MM.1S (cell line): ENCODE measurements at places on chromosomes 2 and 18.

GRCh38 chr2:219180961-219181360 is 2.9 kb downstream of the RETREG2 start:
- no peaks in the 10 kb centered on the region for H3K27me3 ChIP-seq
- no peak overlapping the region for H3K4me3 ChIP-seq
- H3K4me1 ChIP-seq, result peaks cover 7% of the 10 kb centered on the region; the same call in 1 of the 2 replicates
- peaks cover 4% of the 10 kb centered on the region; the same call in 1 of the 2 replicates for H3K36me3 ChIP-seq
- no peak overlapping the region for H3K27ac ChIP-seq

- H3K4me1 ChIP-seq, result no peaks in the 10 kb centered on the region
- H3K36me3 ChIP-seq, result no peaks in the 10 kb centered on the region
Observed at GRCh38 chr18:36073676-36074075, 6.3 kb upstream of the RPRD1A start.

DNA sequence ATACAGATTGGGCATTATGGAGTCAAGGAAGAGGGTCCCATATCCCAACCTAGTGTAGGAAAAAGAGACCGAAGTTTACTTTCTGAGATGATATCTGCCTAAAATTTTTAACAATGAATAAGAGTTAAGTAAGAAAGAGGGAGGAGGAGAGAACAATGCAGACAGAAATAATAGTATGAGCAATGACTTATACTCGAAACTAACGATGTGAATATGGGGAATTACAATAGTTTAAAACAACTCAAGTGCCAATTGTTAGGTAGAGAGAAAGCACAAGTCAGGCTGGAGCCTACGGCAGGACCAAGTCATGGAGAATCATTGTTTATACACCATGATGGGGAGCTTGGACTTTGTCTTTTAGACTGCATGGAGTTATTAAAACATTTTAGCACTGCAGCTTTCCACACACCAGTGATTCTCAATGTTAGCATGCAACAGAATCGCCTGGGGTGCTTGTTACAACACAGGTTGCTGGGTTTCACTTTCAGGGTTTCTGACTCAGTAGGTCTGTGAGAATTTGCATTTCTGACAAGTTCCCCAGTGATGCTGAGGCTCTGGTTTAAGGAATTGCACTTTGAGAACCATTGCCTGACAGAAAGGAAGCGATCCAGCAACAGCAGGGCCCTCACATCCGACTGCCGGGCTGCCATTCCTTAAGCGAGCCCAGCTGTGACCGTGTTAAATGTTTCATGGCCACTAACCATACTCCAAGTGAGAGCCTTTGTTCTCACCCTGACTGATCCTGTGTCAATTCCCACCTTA is 511.2 kb downstream of the DCDC2C start:
- H3K36me3 ChIP-seq, result no peaks in the 10 kb centered on the region
- H3K4me3 ChIP-seq, result no peak overlapping the region
- no peaks in the 10 kb centered on the region for H3K27me3 ChIP-seq
- no peaks in the 10 kb centered on the region for H3K4me1 ChIP-seq

DNA sequence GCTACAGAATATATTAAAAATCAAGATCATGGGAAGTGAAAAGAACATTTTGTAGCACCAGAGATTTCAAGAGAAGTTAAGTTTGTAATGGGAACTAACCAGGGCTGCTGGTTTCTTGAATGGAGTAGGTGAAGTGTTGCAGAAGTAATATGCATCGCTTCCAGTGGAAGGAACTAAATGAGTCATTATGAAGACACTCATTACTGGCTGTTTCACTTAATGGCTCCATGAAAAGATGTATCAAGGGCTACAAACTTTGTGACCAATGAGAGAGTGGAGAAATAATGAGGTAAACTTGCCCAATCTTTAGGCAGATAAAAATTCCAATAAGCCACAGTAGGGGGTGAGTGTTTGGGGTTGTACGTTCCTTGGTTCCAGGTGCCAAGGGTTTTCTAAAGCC is 380.4 kb upstream of the POU3F3 start:
- no peaks in the 10 kb centered on the region for H3K4me1 ChIP-seq
- DNase-seq, result no peak
- H3K27me3 ChIP-seq, result no peaks in the 10 kb centered on the region
- no peaks in the 10 kb centered on the region for H3K36me3 ChIP-seq

DNA sequence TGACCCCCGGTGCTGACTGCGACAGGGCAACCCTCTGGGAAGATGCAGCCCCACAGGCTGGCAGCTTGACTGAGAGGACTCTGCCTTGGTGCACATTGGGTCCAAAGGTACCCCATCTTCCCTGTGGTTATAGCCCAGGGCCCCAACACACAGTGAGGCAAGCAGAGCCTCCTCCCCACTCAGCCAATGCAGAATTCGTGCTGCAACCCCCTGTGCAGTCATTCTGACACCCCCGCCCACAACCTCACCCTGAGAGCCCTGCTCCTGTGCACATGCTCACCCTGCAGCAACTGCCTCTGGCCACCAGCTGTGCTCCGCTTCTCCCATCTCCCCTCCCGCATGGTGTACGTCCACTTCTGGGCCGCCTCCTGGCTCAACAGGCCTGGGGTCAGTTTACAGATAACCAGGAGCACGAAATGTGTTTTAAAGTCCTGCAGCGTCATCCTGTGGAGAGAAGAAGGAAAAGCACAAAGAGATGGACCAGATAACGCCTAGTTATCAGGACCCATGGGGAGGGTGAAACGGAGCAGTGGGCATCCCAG is 24.4 kb downstream of the CAPN14 start:
- no peaks in the 10 kb centered on the region for H3K4me1 ChIP-seq
- no peaks in the 10 kb centered on the region for H3K27me3 ChIP-seq
- no peak for DNase-seq
- H3K27ac ChIP-seq, result no peak overlapping the region
- no peak overlapping the region for H3K4me3 ChIP-seq

- no peak overlapping the region for H3K27ac ChIP-seq
- H3K27me3 ChIP-seq, result no peaks in the 10 kb centered on the region
- H3K36me3 ChIP-seq, result no peaks in the 10 kb centered on the region
- H3K4me3 ChIP-seq, result no peak overlapping the region
Observed at GRCh38 chr2:46351098-46351749, 54.0 kb downstream of the EPAS1 start.

GRCh38 chr2:204354442-204354856 is 190.8 kb upstream of the PARD3B start:
- no peak overlapping the region for H3K4me3 ChIP-seq
- no peak overlapping the region for H3K27ac ChIP-seq

GRCh38 chr2:205730191-205730590 is 47.9 kb downstream of the NRP2 start:
- H3K4me1 ChIP-seq, result no peaks in the 10 kb centered on the region
- no peak overlapping the region for H3K4me3 ChIP-seq
- no peaks in the 10 kb centered on the region for H3K27me3 ChIP-seq
- H3K36me3 ChIP-seq, result no peaks in the 10 kb centered on the region

GRCh38 chr2:197628043-197628500 is 47.3 kb downstream of the RFTN2 start:
- no peaks in the 10 kb centered on the region for H3K4me1 ChIP-seq
- H3K4me3 ChIP-seq, result no peak overlapping the region
- H3K36me3 ChIP-seq, result no peaks in the 10 kb centered on the region

DNA sequence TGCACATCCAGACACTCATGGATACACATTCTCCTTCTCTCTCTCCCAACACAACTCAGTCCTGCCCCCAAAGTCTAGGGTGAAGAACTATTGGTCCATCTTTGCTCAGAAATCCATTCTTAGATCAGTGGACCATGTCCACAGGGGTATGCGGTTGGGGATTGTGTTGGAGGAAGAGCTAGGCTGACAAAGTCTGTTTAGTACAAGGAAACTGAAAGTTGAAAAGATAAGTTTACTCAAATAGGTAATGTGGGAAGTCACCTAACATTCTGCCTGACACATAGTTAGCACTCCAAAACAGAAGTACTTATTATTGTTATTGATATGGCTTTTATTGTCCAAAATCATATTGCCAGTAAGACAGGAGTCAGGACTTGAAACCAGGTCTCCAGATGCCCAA is 55.9 kb downstream of the ALK start:
- no peak overlapping the region for H3K4me3 ChIP-seq
- H3K4me1 ChIP-seq, result no peaks in the 10 kb centered on the region
- H3K27me3 ChIP-seq, result no peaks in the 10 kb centered on the region
- DNase-seq, result no peak
- no peak overlapping the region for H3K27ac ChIP-seq
- H3K36me3 ChIP-seq, result no peaks in the 10 kb centered on the region

GRCh38 chr2:30237239-30237965 is 6.1 kb downstream of the LBH start:
- no peak for DNase-seq
- no peaks in the 10 kb centered on the region for H3K36me3 ChIP-seq
- H3K27me3 ChIP-seq, result peaks cover 17% of the 10 kb centered on the region
- no peak overlapping the region for H3K4me3 ChIP-seq
- H3K27ac ChIP-seq, result no peak overlapping the region
- no peaks in the 10 kb centered on the region for H3K4me1 ChIP-seq

- no peaks in the 10 kb centered on the region for H3K4me1 ChIP-seq
- H3K36me3 ChIP-seq, result no peaks in the 10 kb centered on the region
- H3K4me3 ChIP-seq, result no peak overlapping the region
- H3K27me3 ChIP-seq, result no peaks in the 10 kb centered on the region
- DNase-seq, result no peak
Observed at GRCh38 chr2:206869824-206870495, 69.4 kb upstream of the CPO start.

DNA sequence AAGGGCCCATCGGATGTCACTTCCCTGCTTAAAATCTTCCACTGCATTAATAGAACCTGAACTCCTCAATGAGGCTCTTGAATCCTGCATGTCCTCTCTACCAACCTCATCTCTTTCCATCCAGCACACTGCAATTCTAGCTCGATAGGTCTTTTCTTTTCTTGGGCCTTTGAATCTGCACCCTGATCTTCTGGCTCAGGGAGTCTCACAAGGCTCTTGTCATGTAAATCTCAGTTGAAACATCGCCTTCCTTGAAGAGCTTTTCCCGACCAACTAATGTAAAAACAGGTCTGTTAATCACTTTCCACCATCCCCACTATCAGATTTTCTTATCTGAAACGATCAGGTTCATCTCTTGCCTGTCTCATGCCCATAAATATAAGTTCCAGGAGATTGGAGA is 120.5 kb downstream of the MYO5B start:
- DNase-seq, result no peak
- H3K4me3 ChIP-seq, result no peak overlapping the region
- no peaks in the 10 kb centered on the region for H3K27me3 ChIP-seq
- no peak overlapping the region for H3K27ac ChIP-seq
- no peaks in the 10 kb centered on the region for H3K36me3 ChIP-seq
- peaks cover 49% of the 10 kb centered on the region for H3K4me1 ChIP-seq

DNA sequence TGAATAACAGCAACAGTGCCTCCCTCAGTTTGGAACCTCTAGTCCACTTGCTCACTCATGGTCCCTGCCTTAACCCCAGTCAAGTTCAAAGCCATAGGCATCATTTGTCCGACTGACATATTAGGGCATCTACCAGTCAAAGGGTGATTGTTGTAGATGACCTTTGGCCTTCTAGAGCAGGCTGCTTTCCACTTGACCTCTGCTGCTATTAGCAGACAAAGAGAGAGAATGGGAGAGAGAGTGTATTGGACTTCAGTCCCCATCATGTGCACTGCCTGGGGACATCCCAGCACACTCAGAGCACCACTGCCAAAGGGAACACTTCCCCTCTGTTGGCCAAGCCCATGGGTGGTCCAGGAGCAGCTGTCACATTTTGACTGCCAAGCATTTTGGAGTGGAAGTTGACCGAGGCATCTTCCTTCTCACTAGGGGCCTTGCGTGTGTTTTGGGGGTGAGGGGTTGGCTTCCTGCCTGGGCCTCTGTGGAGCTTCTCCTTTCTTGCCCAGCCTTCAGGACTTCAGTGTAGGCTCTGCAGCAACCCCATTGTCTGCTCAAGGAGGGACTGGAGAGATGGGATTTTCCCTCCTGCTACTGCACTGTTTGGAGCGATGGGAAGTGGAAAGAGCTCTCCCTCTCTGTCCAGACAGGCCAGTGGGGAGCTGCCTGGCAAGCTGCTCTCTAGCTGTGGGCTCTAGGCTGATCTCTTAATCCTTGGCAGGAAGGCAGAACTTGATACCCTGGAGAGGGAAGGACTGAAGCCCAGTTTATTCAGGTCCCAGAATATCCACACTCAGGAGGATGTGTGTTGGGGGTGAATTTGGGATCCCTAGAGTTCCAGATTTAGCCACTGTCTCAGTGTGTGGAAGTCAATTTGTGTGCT is 68.1 kb downstream of the TMEM247 start:
- peak overlapping the region; percentile 78 for H3K27ac ChIP-seq
- no peak overlapping the region; the same call in 1 of the 2 replicates for H3K4me3 ChIP-seq
- DNase-seq, result no peak
- H3K27me3 ChIP-seq, result no peaks in the 10 kb centered on the region
- no peaks in the 10 kb centered on the region for H3K36me3 ChIP-seq

DNA sequence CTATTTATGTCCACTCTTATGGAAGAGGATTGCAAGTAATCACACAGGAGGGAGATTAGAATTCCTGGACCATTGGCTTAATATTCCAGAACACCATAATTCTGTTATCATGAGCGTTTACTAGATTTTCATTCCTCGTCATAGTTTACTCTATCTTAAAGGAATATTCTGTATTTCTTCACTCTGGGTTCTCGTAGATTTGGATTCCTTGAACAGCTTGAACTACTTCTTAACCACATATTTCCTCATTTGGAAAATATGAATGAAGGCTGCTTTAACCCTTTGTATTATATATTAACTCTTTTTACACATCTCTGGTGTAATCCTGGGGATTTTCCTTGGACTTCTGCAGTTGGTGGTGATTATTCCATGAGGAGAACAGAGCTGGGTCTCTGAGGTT is 46.3 kb upstream of the CCBE1 start:
- DNase-seq, result no peak
- no peak overlapping the region for H3K4me3 ChIP-seq
- H3K36me3 ChIP-seq, result no peaks in the 10 kb centered on the region
- no peaks in the 10 kb centered on the region for H3K4me1 ChIP-seq
- no peak overlapping the region for H3K27ac ChIP-seq
- H3K27me3 ChIP-seq, result no peaks in the 10 kb centered on the region

- no peak for DNase-seq
- no peaks in the 10 kb centered on the region for H3K4me1 ChIP-seq
- H3K4me3 ChIP-seq, result no peak overlapping the region
- no peak overlapping the region for H3K27ac ChIP-seq
- no peaks in the 10 kb centered on the region for H3K27me3 ChIP-seq
Observed at GRCh38 chr2:220152281-220152935, 525.0 kb downstream of the SLC4A3 start.

DNA sequence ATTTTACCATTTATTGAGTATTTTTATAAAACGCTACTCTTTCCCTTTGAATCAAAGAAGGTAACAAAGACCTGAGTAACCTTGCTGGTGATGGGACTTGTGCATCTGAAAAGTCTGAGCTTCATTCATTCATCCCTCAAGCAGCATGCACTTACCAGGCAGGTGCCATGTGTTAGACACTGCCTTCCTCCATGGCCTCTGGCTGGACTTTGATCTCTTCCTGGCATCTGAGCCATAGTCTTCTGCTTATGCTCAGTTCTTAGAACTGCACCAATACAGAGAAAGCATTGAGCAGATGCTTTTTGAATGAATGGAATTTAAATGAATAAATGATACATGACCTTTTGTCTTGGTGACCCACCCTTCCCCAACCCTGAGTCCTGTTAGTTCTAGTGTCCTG is 251.4 kb upstream of the COPS8 start:
- no peak overlapping the region for H3K27ac ChIP-seq
- no peak overlapping the region for H3K4me3 ChIP-seq
- no peaks in the 10 kb centered on the region for H3K36me3 ChIP-seq
- no peaks in the 10 kb centered on the region for H3K27me3 ChIP-seq
- H3K4me1 ChIP-seq, result no peaks in the 10 kb centered on the region
- DNase-seq, result no peak
